ENCODE measurements at places on chromosomes 2 and 18.
A peak's percentile ranks its signal among the peaks of the same experiment; 100 is the strongest.

GRCh38 chr2:33223856-33224255, 252.6 kb upstream of the RASGRP3 start:
- no peak for DNase-seq

DNA sequence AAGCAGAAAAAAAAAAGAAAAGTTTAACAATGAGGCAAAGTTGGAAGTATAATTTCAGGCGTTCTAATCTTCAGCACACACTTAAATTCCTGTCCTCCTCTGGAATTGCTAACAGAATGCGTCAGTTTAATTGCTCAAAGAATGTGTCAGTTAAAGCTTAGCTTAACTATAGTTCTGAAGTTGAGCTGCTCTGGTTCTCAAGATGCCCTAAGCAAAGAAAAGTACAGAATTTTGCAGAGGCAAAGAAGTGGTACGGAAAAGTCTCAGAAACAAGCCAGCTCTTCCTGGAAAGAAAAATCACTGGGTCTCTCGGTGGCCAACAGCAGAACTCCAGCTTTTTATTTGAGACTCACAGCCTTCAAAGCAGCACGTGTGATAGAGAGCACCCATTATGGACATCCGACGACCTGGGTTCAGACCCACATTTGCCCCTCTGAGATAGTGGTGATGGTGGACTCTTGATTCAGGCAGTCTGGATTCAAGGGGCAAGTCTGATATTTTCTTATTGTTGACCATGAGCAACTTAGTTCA, 22.2 kb upstream of the MYO3B start:
- no peak for DNase-seq

DNA sequence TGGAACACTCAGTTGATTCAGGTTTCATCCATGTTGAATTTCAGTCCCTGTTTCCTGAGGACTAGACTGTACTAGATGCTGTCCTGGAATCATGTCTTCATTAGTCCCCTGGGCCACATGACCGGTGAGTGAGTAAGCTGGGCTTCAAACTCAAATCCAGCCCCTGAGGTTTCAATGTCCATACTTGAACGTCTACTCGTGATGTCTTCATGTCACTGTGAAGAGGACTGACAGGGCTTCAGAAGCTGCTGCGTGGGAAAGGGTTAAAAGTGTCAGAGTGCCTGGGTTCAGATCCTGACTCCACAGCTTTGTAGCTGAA, 101.2 kb downstream of the CDK15 start:
- no peak for DNase-seq

- DNase-seq, result no peak
These were observed 585.9 kb upstream of the ID2 start for GRCh38 chr2:8095978-8096377.

- peak; percentile 41 for DNase-seq
These were observed 1.5 kb downstream of the RHOB start for GRCh38 chr2:20448246-20448976.

- DNase-seq, result no peak
These were observed 589.6 kb upstream of the FAM98A start for GRCh38 chr2:34188464-34189303.

GRCh38 chr2:72698300-72698699, 127.5 kb downstream of the EXOC6B start:
- DNase-seq, result no peak

GRCh38 chr2:69097148-69097610, 84.2 kb downstream of the ANTXR1 start:
- DNase-seq, result no peak

DNA sequence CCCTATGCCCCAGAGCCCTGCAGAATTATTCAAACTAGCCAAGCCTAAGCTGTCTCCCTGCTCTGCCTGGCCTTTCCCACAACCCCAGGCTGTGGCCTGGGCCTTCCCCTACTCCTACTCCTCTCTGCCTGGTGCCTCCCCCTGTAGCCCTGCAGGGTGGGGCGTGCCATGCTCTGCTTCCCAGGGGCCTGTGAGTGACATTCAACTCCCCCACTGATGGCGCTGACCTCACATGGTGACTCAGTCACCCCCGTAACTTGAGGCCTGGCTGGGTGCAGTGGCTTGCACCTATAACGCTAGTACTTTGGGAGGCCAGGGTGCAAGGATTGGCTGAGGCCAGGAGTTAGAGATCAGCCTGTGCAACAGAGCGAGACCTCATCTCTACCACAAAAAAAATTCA, 60.6 kb downstream of the KIF1A start:
- DNase-seq, result no peak

- DNase-seq, result no peak
These were observed 28.7 kb downstream of the ZSWIM2 start for GRCh38 chr2:186820303-186820702.

GRCh38 chr2:188272121-188272520, 19.6 kb upstream of the GULP1 start:
- DNase-seq, result no peak

DNA sequence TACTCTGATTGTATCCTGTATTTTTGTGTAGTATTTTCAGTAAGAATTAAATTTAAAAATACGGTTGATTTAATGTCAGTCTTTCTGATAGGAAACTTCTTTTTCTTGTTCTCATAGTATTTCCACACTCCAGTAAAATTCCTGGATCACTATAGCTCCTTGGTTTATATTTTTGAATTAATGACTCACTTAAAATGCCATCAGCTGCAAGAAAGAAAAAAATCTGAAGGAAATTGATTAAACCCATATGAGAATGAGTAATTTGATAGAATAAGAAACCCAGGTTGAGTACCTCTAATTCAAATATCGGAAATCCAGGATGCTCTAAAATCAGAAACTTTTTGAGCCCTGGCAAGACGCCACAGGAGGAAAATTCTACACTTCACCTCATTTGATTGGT, 186.8 kb upstream of the RND3 start:
- DNase-seq, result no peak

- no peak for DNase-seq
These were observed 988.2 kb upstream of the CDH2 start for GRCh38 chr18:29164993-29165599.

DNA sequence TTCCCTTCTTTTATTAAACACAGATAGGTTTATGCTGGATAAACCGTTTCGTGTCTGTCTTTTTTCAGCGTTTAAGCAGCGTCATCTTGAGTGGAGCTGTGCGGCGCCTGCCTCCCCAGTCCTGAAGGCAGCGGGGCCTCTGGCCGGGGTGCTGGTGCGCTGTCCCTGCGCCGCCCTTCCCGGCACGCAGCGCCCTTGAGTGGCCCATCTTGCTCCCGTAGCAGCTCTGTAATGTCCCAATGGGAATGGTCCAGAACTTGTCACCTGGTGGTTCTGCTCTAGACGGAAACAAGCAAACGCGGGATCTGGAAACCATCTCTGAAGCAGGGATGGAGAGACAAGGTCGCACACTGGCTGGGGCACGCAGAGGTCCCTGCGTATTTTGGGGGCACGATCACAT, 24.5 kb downstream of the PRELID3A start:
- DNase-seq, result no peak

DNA sequence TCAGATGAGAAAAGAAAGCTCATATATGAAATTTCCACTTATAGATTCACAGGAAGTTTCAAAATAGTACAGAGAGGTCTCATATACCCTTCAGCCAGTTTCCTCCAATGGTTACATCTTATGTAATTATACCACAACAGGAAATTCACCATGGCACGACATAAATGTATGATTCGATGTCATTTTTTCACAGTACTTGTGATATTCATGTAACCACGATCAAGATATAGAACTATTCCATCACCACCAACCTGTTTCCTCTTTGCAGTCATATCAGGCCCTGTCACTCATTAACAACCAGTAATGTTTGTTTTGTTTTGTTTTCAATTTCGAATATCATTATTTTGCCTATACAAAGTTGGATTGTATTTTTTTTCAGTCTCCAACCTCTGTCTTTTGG, 314.3 kb upstream of the POU3F3 start:
- no peak for DNase-seq

DNA sequence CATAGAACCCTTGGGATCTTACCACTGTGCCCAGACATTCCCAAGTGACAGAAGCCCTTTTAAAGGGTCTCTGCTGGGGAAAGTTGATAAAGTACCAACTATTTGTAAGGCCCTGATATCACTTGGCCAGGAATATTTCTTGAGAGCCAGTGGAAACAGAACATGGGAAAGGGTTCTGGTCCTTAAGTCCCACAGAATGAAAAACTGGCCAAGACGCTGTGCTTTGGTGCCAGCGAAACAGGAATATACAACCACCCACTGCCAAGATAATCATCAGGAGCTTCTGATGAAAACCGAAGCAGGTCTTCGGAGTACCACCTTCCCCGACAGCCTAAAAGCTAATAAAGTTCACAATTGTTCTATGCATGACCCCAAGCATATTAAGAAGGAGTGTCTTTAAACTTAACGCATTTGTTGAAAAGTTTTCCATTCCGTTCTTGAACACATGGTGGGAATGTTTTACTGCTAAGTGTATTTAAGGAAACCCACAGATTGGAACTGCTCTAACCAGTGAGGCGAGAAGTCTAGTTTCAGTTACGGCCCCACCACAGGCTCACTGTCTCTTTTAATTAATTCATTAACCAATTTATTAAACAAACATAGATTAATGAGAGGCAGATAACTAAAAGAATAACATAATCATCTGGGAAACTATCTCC, 152.6 kb downstream of the ANKRD44 start:
- DNase-seq, result no peak

GRCh38 chr2:37992601-37993000, 67.5 kb downstream of the RMDN2 start:
- no peak for DNase-seq

- no peak for DNase-seq
These were observed 101.3 kb downstream of the NCK2 start for GRCh38 chr2:105845976-105846375.

- DNase-seq, result no peak
These were observed 126.6 kb downstream of the UBE2E3 start for GRCh38 chr2:181106789-181107627.

DNA sequence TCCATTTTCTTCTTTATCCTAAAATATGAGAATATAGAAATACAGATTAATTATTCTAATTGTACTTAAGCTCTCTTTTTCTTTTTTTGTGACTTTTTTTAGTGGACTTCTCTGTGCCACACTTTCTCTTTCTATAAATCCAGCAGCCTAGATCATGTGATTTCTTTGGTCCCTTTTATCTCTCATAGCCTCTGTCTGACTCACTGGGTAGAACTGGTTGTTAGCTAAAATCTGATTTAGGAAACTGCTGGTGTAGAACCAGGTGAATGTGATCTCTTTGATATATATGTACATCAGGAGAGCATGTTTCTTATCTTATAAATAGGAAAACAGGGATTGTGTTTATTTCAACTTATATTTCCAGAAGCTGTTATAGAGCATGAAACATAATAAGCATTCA, 54.9 kb downstream of the VRK2 start:
- no peak for DNase-seq
